ENCODE measurements at places on chromosomes 7 and 10.

DNA sequence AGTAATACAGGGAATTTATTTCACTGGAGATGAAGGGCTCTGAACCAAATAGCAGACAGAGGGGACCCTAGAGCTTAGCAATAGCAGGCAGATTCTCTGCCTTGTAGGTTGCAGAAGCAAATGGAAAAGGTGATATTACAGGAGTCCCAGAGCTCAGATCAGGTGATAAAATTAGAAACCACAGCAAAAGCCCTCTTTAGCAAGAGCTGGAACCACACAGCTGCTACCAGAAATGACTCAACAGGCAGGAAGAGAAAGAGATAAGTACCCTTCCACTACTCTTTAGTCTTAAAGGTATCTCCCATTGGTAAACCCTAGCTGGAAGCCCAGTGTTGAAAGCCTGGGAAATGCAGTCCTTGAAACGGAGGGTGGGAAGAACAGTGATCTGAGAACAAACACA is 535.6 kb upstream of the GHITM start:
- no peak for DNase-seq

- DNase-seq: no peak
These were observed 8.8 kb downstream of the CCSER2 start for GRCh38 chr10:84337199-84337598.

GRCh38 chr10:49257154-49257553 is 41.8 kb upstream of the C10orf71 start:
- no peak for DNase-seq

GRCh38 chr10:44281089-44281613 is 103.7 kb downstream of the CXCL12 start:
- no peak for DNase-seq

DNA sequence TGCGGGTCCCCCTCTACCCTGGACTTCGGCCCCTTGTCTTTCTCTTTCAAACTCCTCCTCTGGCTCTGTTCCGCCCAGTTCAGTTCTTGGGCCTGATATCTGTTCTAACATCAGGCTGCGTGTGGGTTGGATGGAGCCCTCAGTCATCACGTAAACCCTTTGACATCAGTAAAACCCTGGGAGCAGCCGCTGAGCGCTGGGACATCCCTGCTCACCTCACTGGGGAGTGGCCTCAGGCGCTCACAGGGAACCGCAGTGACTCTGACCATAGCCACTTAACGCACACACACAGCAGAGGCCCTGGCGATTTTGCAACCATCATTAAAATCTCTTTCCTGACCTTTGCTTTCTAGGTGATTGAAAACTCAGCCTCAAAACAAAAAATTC is 113.3 kb downstream of the CYTH3 start:
- no peak for DNase-seq

DNA sequence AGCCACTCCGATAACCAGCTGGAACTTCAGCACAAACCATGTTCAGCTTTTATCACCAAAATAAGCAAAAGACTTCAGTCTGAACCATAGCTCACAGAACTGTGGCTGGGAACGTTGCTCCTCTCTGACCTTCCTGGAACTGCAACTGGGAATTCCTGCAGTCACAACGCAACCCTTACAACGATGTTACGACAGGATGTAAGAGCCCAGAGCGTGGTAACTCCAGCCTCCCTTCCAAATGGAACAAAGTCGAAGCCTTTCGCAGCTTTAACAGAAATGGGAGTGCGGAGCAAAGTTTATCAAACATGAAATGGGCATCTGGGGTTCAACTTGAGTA is 162.6 kb downstream of the ADAM12 start:
- DNase-seq: no peak

DNA sequence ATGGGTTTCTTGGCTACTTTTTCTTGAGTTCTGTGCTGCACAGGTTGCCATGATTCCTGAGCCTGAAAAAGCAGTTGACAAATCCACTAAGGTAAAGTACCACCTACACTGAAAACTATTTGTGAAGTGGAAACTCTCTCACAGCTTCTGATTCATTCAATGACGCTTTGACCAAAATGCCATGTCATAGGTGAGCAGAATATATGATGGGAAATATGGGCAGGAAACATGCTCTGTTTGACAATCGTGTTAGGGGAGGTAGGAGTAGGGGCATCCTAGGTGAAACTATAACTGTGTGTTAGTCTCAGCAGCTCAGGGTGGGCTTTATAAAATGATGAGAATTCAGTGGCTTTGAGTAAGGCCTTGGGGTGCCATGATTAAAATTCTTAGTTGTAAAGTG is 69.6 kb upstream of the ELMO1 start:
- DNase-seq: no peak

DNA sequence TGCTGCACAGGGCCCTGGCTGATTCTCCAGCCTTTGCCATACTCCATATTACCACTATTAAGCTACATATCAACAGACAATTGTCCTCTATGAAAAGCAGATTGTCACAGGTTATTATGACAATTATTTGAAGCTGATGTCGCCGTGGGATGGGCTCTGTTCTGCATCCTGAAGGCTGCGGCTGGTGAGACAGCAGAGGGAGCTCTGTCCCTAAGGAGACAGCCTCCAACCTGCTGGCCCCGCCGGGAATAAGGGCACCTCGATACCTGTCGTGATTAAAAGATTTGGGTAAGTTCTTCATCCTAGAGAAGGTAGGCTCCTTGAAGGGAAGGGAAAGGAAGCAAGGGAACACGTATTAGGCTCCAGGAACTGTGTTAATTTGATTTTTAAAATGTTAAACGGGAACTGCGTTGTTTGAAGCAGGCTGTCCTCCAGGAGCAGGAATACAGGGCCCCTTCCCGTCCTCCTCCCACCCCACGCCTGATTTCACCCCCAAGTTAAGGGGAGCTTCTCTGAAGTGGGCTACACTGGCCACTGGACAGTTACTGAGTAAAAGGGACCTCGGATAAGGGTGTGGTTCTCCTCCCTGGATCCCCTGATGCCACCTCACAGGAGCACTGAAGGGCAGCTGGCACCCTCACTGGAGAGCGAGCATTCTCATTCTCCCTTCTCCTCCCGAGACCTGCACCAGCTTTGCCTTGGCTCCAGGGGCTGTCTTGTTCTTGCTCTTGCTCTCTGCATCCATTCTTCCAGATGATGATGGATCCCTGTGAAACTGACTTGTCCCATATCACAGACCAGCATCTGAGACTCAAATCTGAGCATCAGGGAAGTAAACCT is 11.8 kb upstream of the TIAL1 start:
- no peak for DNase-seq

- no peak for DNase-seq
These were observed 135.2 kb downstream of the CYP26A1 start for GRCh38 chr10:93208717-93209464.

DNA sequence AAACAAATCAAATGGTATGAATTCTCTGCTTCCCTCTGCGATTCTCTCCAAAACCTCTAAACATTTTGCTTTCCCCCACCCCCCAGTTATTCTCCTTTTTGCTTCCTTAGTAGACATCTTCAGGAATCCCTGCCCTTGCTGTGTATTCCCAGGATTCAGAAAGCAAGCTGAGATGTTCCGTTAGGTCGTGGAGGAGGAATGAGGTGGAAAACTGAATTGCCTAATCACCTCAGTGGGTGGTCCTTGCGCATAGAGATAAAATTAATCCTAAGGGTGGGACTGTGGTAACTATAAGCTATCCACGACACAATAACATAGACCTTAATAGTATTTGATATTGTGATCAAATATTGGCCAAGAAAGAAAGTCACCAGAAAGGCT is 49.1 kb upstream of the SEMA3C start:
- DNase-seq: no peak

GRCh38 chr7:40468891-40469864 is 334.4 kb downstream of the SUGCT start:
- no peak for DNase-seq

DNA sequence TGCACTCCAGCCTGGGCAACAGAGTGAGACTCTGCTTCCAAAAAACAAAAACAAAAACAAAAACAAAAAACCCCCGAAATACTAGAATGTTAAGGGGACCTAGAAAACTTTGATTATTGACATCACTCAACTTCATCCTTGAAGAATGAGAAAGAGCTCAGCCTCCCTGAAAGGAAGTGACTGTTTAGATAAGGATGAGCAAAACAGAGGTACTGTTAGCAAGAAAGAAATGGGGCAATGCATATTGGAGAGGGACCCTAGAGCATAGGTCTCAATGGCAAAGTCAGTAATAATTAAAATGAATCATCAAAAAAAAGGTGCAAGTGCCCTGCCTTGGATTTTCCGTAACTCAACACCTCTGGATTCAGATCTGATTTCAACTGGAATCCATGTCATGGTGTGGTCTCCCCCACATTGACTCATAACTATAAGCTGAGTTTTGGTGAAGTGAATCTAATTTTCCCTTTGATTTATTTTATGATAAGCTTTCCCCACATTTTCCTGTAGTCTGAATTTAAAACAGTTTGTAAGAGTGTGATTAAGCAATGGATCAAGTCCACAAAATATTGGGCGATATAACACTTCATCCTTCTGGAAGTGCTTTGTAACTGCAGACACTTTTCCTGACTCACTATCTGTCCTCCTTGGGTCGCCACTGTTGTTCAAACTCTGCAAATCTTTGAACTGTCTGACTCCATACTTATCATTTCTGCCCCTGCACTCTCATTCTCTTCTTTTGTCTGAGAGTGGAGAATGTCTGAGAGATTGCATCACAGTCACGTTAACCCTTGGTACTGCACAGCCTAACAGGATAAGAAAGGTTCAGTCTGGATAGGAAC is 224.8 kb upstream of the LYZL1 start:
- no peak for DNase-seq

- no peak for DNase-seq
These were observed 116.7 kb upstream of the ZMIZ1 start for GRCh38 chr10:78952030-78952429.

DNA sequence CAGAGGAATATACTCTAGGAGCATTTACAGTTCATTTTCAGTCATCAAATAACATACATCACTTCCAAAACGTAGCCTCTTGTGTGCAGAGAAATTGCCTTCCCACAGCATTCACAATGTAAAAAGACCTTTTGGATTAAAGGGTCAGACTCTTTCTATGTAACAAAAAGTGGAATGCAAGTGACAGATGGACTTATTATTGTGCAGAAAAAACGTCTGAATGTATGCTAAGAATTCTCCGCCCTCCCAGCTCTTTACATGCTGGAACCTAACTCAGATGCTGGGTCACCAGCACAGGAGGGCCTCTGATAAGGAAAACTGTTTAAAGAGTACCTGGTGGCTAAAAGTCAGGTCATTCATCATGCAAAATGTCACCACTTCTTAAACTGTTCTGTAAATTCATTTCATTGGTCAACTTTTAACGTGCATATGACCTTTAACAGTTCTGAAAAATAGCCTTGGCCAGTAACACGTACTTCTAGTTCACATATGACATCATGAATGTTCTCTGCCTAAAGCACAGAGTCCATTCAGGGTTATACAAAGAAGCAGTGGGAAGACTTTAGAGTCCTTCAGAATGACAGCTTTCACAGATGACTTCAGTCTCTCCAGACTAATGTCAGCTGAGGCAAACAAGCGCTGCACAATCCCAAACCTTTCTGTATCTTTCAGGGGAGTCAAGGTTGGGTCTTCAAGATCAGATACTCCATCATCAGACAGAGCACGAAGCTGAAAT is 58.6 kb downstream of the GSDME start:
- no peak for DNase-seq

GRCh38 chr7:20399521-20399920 is 68.8 kb downstream of the ITGB8 start:
- DNase-seq: no peak

DNA sequence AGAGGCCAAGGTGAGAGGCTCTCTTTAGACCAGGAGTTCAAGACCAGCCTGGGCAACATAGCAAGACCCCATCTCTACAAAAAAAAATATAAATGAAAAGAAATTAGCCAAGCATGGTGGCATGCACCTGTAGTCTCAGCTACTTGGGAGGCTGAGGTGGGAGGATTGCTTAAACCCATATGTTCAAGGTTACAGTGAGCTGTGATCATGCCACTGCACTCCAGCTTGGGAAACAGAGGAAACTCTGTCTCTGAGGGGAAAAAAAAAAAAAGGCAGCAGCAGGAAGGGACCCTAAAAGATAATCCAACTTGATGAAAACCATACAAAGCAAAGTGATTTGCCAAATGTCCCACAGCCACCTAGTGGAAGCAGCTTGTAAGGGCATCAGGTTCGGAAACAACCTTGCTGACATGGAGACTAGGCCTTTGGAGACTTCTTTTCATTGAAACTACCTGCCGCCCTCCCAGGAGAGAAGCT is 15.6 kb upstream of the PBLD start:
- no peak for DNase-seq

GRCh38 chr10:15815242-15815885 is 44.9 kb downstream of the MINDY3 start:
- no peak for DNase-seq

DNA sequence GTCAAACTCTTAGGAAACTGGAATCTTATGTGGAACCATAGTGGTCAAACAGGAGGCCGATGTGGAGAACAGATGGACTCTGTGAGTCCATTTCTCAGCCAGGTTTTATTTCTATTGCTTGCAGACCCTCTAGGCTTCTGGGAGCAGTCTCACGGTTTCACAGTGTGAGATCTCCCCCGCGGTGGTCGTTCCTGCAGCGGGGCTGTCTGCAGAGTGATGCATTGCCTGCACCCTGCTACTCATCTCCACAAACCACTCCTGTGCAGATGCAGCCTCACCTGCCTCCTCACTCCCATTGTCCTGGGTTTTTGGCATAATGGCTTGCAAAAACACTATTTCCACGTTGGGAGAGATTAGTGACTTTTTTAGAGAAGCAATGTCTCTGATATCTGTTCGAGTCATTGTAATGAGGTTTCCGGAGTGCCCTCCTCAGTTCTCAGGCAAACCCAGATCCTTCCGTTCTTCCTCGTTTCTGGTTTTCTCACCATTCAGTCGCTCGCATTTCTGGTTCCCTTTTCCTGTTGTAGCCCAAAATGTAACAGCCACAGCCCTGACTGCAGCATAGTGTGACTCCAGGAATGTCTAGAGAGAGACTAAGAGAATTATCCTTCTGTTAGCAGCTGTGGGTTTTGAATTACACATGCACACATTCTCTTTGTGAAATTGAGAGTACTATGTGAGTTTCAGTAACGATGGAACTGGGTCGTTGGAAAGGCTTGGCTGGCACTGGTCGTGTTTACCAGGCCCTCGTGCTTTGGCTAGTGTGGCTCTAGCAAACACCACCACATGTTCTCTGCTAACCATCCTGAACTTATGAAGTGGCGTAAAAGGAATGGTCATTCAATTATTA is 30.2 kb downstream of the ACADSB start:
- no peak for DNase-seq
